ENCODE measurements at places on chromosomes 5 and 9. TPM values are rescaled to one million over a fixed set of nuclear protein-coding genes. Genes with fewer than 3 reads are reported as not detected.

DNA sequence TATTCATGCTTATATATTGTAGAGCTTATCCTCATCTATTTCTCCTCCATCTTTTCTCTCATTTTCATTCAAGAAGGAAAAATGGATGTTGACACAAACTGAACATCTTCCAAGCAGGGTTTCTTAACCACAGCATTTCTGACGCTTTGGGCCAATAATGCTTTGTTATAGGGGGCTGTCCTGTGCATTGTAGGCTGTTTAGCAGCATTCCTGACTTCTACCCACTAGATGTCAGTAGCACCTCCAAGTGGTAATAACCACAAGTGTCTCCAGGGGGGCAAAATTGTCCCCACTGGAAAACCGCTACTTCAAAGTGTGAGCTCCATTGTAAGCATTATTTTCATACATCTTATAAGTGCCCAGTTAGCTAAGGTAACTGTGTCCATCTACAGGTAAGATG is 2.6 kb upstream of the TXNDC8 start:
- peak; percentile 50 for DNase-seq
- no peaks in the 10 kb centered on the region for H3K27me3 ChIP-seq
- H3K27ac ChIP-seq: no peak overlapping the region
- H3K4me1 ChIP-seq: no peaks in the 10 kb centered on the region
- H3K36me3 ChIP-seq: no peaks in the 10 kb centered on the region

ENHO gene
- total RNA-seq: 21.3 TPM

BNC2 gene
- total RNA-seq: 1.2 TPM

- no peaks in the 10 kb centered on the region for H3K27me3 ChIP-seq
- H3K4me1 ChIP-seq: peaks cover 5% of the 10 kb centered on the region
- no peaks in the 10 kb centered on the region for H3K36me3 ChIP-seq
- no peak overlapping the region for H3K27ac ChIP-seq
Observed at GRCh38 chr5:108295578-108296368, 86.1 kb downstream of the FBXL17 start.

- H3K27ac ChIP-seq: no peak overlapping the region
- H3K27me3 ChIP-seq: no peaks in the 10 kb centered on the region
- no peak overlapping the region for H3K4me3 ChIP-seq
- no peaks in the 10 kb centered on the region for H3K4me1 ChIP-seq
- H3K36me3 ChIP-seq: no peaks in the 10 kb centered on the region
- no peak for DNase-seq
Observed at GRCh38 chr9:100126423-100126822, 27.4 kb downstream of the INVS start.

GRCh38 chr5:158384535-158385481 is 525.9 kb upstream of the CLINT1 start:
- H3K27ac ChIP-seq: no peak overlapping the region
- no peak for DNase-seq
- no peak overlapping the region for H3K4me3 ChIP-seq
- H3K27me3 ChIP-seq: no peaks in the 10 kb centered on the region

PCDHB3 gene
- 6.7 TPM for total RNA-seq

DNA sequence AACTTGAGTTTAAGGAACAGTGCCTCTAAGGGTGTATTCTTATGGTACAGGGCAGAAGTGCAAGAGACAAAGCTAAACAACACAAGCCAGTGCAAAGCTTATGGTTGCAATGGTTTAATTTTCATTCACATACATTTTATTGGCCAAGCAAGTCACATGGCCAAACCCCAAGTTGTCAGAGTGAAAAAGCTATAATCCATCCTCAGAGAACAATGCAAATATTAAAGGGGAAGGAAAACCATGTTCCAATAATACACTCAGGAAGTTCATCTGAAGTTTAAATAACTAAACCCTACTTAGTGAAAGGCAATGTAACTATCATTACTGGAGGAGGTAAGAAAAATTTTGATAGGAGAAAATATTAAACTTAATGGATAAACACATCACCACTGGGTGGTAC is 26.6 kb upstream of the TLR4 start:
- no peaks in the 10 kb centered on the region for H3K36me3 ChIP-seq
- H3K27ac ChIP-seq: no peak overlapping the region
- no peak overlapping the region for H3K4me3 ChIP-seq
- H3K4me1 ChIP-seq: peaks cover 8% of the 10 kb centered on the region

DNA sequence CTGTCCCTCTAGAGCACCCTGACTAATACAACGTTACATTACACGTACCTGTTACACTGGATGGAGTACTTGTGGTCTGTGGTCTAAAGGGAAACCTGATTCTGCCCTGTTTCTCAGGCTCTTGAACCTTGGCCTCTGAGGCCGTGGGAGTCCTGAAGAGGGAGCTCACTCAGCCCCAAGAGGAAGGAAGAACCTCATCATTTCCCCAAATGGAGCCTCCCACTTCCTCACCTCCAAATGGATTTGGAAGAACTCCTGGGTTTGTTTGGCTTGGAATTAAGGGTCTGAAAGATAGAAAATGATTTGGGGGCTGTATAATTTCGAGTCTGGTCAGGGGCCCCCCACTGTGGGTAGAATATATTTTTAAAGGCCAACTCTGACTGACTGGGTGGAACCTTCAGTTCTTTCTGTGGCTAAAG is 200.2 kb downstream of the SEMA6A start:
- H3K4me3 ChIP-seq: no peak overlapping the region
- H3K4me1 ChIP-seq: peaks cover 31% of the 10 kb centered on the region
- H3K27me3 ChIP-seq: no peaks in the 10 kb centered on the region
- H3K27ac ChIP-seq: no peak overlapping the region
- H3K36me3 ChIP-seq: no peaks in the 10 kb centered on the region

- H3K27me3 ChIP-seq: no peaks in the 10 kb centered on the region
- H3K4me3 ChIP-seq: no peak overlapping the region
- no peak overlapping the region for H3K27ac ChIP-seq
- H3K4me1 ChIP-seq: no peaks in the 10 kb centered on the region
- no peaks in the 10 kb centered on the region for H3K36me3 ChIP-seq
Observed at GRCh38 chr5:114830114-114830513, 339.6 kb downstream of the TRIM36 start.

GRCh38 chr5:157468293-157468965 is 8.4 kb downstream of the NIPAL4 start:
- no peak overlapping the region for H3K27ac ChIP-seq
- peaks cover 10% of the 10 kb centered on the region for H3K4me1 ChIP-seq

DNA sequence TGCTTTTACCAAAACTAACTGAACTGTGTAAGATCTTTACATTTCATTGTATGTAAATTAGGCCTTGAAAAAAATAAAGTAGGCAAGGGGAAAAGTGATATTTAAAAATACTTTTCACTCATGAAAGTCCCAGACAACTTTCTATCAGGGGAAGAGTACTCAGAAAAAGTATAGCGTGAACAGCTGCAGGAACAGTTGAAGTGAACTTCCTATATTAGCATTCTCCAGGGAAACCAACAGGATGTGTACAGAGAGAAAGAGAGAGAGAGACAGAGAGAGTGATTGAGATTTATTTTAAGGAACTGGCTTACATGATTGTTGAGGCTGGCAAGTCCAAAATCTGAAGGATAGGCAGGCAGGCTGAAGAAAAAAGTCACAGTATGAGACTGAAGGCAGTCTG is 42.0 kb downstream of the ERMP1 start:
- H3K4me1 ChIP-seq: no peaks in the 10 kb centered on the region
- H3K4me3 ChIP-seq: no peak overlapping the region
- DNase-seq: no peak
- H3K36me3 ChIP-seq: no peaks in the 10 kb centered on the region
- no peaks in the 10 kb centered on the region for H3K27me3 ChIP-seq

ENTPD2 gene
- not detected for total RNA-seq

GRCh38 chr5:38265546-38266179 is 7.3 kb downstream of the EGFLAM start:
- H3K27ac ChIP-seq: no peak overlapping the region
- H3K4me1 ChIP-seq: no peaks in the 10 kb centered on the region
- H3K4me3 ChIP-seq: no peak overlapping the region
- H3K27me3 ChIP-seq: peaks cover 70% of the 10 kb centered on the region
- DNase-seq: peak; percentile 86
- no peaks in the 10 kb centered on the region for H3K36me3 ChIP-seq

SPARC gene
- total RNA-seq: 122 TPM

TAS2R1 gene
- total RNA-seq: not detected

DNA sequence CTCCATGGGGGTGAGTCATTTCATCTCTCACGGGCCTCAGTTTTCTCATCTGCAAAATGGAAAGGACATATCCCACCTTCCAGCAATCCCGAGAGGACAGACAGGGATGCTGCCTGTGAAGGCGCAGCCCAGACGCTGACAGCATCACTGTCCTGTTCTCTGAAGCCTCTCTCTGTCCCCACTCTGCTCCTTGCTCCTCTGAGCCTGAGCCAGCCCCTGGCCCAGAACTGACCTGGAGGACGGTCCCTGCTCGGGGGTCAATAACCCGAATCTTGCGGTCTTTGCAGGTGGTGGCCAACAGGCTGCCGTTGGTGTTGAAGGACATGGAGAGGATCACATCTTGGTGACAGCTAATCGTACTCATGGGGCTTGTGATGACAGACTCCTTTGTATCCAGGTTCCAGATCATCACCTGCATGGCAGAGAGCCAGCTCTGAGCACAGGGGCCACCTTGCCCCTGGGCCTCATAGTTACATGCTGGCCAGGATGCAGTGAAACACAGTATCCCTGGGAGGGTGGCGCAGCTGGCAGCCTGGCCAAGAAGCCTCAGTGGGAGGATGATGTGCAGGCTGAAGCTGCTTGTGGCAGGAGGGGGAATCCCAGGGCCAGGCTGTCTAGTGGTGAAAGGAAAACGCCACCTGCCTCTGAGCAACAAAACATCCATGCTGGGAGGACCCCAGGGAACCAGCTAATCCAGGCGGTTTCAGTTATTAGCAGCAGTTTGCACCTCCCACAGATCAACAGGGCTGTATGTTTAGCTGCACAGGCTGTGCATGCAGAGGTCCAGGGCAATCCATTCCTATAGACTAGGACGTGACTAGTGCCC is 14.0 kb upstream of the TRIM14 start:
- H3K27ac ChIP-seq: no peak overlapping the region
- H3K27me3 ChIP-seq: no peaks in the 10 kb centered on the region
- H3K36me3 ChIP-seq: no peaks in the 10 kb centered on the region
- no peak overlapping the region for H3K4me3 ChIP-seq
- H3K4me1 ChIP-seq: peaks cover 14% of the 10 kb centered on the region

CARD9 gene
- not detected for total RNA-seq

DNA sequence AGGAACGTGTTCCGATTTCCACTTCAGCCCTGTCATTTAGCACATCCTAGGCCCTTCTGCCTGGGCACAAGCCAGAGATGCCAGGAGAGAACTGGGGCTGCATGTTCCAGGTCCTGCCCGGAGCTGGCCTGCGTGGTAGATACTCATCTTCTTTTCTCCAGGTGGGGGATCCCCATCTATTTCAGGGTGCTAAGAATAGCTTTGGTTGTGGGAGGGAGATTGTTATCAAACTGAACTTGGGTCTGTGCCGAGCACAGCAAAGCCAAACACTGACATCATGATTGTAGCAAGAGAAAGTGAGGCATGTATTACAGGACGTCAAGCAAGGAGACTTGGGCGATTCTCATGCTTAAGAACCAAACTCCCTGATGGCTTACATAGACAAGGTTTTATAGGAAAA is 18.2 kb downstream of the C9orf153 start:
- H3K36me3 ChIP-seq: no peaks in the 10 kb centered on the region
- no peak overlapping the region for H3K4me3 ChIP-seq
- H3K27ac ChIP-seq: no peak overlapping the region

DNA sequence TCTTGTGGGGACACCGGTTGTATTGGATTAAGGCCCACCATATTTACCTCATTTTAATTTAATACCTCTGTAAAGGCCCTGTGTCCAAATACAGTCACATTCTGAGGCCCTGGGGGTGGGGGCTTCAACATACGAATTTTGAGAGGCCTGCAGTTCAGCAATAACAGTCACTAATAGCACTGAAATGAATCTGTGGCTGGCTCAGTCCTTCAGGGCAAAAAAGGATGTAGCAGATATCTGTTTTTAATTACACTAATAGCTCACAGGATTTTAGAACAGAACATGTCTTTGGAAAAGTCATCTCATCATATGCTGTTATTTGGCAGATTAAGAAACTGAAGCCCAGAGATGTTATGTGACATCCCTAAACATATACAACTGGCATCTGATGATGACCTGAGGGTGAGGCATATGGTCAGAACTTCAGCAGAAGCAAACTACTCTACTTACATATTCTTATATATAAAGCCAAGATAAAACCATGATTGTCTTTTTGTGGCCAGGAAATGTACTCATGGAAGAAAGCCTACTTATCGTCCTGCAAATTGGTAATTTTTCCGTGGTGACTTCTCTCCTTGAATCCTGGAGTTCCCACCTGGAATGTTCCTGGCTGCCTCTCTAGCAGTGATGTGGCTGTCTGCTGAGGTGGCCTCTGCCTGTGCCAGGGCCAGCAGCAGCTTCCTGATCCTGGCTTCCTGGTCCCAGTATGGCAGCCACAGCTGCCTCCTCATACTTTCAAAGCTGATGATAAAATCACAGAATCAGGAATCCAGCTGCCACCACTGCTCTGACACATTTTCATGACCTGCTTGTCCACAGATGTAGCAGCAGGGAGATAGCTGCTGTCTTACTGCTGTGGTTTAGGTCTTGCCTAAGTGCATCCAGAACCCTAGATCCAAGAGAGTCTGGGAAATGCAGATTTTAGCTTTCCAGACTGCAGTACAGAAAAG is 72.1 kb upstream of the ANKRD55 start:
- no peak overlapping the region for H3K27ac ChIP-seq
- no peak overlapping the region for H3K4me3 ChIP-seq
- H3K4me1 ChIP-seq: no peaks in the 10 kb centered on the region
- no peaks in the 10 kb centered on the region for H3K27me3 ChIP-seq

- no peaks in the 10 kb centered on the region for H3K36me3 ChIP-seq
- no peaks in the 10 kb centered on the region for H3K27me3 ChIP-seq
- H3K4me3 ChIP-seq: no peak overlapping the region
- peak; percentile 37 for DNase-seq
Observed at GRCh38 chr5:53543401-53543800, 17.0 kb upstream of the NDUFS4 start.

DNA sequence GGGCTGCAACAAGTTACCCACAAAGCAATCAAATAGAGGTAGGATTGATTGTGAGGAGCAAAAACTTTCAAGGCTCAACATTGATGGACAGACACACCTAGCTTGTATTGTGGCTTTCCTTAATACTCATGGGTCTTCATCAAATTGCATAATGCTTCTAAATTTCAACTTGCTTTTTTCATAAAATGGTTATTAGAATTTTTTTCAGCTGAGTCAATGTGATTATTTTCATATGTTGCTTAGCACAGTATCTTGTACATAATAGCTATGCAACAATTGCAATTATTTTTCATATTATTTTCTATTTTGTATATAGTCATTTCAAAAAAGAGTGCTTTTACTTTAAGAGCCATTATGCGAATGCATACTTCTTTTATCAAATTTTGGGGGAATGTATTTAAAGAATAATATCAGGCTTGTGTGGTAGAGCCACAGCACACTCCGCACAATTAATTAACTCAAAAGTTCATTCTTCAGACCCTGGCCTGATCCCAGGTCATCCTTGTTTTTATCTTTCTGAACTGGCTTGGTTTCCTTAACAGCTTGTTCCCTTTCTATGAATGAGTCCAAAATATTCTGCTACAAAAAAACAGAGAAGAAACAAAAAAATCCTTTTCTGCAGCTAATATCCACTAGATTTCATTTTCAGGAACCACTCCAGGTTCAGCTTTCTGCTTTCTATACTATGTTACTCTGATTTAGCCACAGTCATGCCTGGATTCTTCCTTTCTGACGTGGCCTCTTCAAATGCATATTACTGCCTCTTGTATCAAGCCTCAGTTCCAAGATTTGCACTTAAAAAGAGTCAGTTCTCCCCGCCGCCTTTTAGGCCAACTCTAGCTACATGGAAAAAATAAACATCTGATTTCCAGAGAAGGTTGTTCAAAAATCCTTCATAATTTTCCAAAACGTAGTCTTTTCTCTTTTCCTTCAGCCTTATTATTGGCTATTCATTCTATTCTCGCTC is 45.3 kb upstream of the CDH9 start:
- H3K36me3 ChIP-seq: no peaks in the 10 kb centered on the region
- H3K4me3 ChIP-seq: no peak overlapping the region
- H3K27me3 ChIP-seq: no peaks in the 10 kb centered on the region
- peaks cover 12% of the 10 kb centered on the region for H3K4me1 ChIP-seq

C9orf57 gene
- total RNA-seq: not detected

All from neural progenitor cell (in vitro differentiated cells).